Activated CD4-positive, alpha-beta T cell treated with anti-CD3 and anti-CD28 coated beads, Interleukin-2, amount 10 ng/mL, durations not matched to agents 7 days and 5 days (primary cell): ENCODE measurements at places on chromosomes 1 and 21. TPM values are rescaled to one million over a fixed set of nuclear protein-coding genes. Genes with fewer than 3 reads are reported as not detected.

GRCh38 chr1:18580691-18581419 is 49.8 kb upstream of the PAX7 start:
- no peak for DNase-seq
- no peak overlapping the region for H3K27ac ChIP-seq
- H3K4me3 ChIP-seq: no peak overlapping the region
- peaks cover 4% of the 10 kb centered on the region for H3K27me3 ChIP-seq
- no peaks in the 10 kb centered on the region for H3K36me3 ChIP-seq

DNA sequence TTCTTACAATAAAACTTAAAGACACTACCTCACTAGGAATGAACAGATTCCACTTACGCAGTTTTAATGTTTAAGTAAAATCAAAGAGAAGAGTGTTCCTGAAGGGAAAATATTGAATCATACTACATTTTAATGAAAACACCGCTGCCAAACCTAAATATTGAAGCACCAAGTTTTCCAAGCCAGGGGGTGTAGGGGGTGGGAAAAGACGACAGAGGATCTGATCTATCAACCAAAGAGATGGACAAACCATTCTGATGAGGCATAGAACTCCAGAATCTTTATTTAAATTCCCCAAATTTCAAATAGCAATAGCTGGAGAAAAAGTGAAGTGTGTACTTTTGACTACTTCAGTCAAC is 1.2 kb downstream of the ELK4 start:
- no peak for DNase-seq
- peaks cover 48% of the 10 kb centered on the region for H3K4me1 ChIP-seq
- peak overlapping the region; percentile 95 for H3K27ac ChIP-seq
- H3K4me3 ChIP-seq: peak overlapping the region; percentile 81
- H3K36me3 ChIP-seq: peaks cover 36% of the 10 kb centered on the region
- no peaks in the 10 kb centered on the region for H3K27me3 ChIP-seq

The TTC39A gene
- not detected for total RNA-seq

DNA sequence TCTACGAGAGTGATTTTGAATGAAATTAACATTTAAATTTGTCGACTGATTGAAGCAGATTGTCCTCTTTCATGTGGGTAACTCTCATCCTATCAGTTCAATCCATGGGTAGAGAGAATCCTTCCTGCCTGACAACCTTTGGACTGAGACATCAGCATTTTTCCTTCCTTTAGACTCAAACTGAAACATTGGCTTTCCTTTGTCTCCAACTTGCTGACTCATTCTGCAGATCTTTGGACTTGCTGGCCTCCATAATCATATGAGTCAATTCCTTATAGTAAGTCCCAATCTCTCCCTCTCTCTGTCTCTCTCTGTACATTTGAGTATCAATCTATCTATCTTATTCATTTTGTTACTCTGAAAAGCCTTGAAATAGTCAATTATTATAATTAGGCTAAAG is 416.7 kb downstream of the LRRIQ3 start:
- H3K27ac ChIP-seq: no peak overlapping the region
- H3K4me3 ChIP-seq: no peak overlapping the region
- no peaks in the 10 kb centered on the region for H3K36me3 ChIP-seq

GRCh38 chr1:43066578-43066977 is 105.5 kb downstream of the EBNA1BP2 start:
- H3K27ac ChIP-seq: no peak overlapping the region
- peaks cover 6% of the 10 kb centered on the region for H3K27me3 ChIP-seq
- H3K4me1 ChIP-seq: peaks cover 13% of the 10 kb centered on the region
- no peak overlapping the region for H3K4me3 ChIP-seq

The ITLN2 gene
- total RNA-seq: not detected

- H3K4me1 ChIP-seq: peaks cover 40% of the 10 kb centered on the region
- H3K4me3 ChIP-seq: no peak overlapping the region
- H3K36me3 ChIP-seq: peaks cover 31% of the 10 kb centered on the region
- DNase-seq: no peak
Observed at GRCh38 chr1:114488739-114489138, 22.3 kb downstream of the TRIM33 start.

DNA sequence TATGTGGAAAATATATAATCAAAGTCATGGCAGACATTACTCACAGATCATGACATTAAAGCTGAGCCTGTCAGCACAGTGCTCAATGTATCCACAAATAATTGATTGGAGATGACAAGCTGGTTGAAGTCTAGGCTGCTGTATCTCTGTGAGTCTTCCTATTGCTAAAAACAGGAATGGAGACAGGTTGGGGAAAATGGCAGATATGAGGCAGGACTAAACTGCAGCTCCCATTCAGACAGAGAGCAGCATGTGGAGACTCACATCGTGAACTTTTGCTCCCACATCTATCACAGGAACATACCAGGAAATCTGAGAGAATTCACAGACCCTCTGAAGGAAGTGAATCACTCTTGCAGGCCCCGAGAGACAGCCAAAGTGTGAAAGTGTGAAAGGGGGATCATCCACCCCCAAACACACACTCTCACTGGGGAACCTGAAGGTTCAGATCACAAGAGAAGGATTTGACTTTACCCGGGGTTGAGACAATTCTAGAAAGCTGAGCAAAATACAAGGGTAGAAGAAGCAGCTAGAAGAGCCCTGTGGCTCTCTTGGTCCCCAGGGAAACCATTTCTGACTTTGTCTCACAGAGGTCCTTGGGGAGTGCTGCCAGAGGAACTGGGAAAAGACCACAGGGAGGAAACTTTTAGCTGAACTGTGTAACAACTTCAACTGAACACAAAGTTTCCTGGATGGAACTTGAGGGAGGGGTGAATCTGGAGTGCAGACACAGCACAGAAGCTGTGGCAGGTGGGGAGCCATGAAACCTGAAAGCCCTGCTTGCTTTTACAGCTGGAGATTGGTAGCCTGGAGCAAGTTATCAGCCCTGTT is 173.4 kb downstream of the S1PR1 start:
- peaks cover 6% of the 10 kb centered on the region for H3K4me1 ChIP-seq
- no peak overlapping the region for H3K4me3 ChIP-seq
- H3K27ac ChIP-seq: no peak overlapping the region
- no peak for DNase-seq

The ELAPOR1 gene
- total RNA-seq: 6.3 TPM

The MAP10 gene
- 3.1 TPM for total RNA-seq

- DNase-seq: no peak
- no peaks in the 10 kb centered on the region for H3K4me1 ChIP-seq
- no peaks in the 10 kb centered on the region for H3K27me3 ChIP-seq
- H3K4me3 ChIP-seq: no peak overlapping the region
- no peaks in the 10 kb centered on the region for H3K36me3 ChIP-seq
Observed at GRCh38 chr1:108009603-108010195, 44.7 kb upstream of the VAV3 start.

GRCh38 chr1:101522486-101522885 is 285.7 kb downstream of the S1PR1 start:
- no peak overlapping the region for H3K4me3 ChIP-seq
- H3K4me1 ChIP-seq: peaks cover 9% of the 10 kb centered on the region
- peaks cover 13% of the 10 kb centered on the region for H3K27me3 ChIP-seq
- DNase-seq: no peak
- H3K36me3 ChIP-seq: no peaks in the 10 kb centered on the region

The TEKT2 gene
- not detected for total RNA-seq

GRCh38 chr1:81841795-81842194 is 41.1 kb downstream of the ADGRL2 start:
- DNase-seq: no peak
- no peaks in the 10 kb centered on the region for H3K4me1 ChIP-seq
- H3K4me3 ChIP-seq: no peak overlapping the region
- no peaks in the 10 kb centered on the region for H3K36me3 ChIP-seq

- peaks cover 40% of the 10 kb centered on the region for H3K4me1 ChIP-seq
- peak overlapping the region; percentile 23 for H3K4me3 ChIP-seq
- H3K27ac ChIP-seq: peak overlapping the region; percentile 95
- H3K27me3 ChIP-seq: no peaks in the 10 kb centered on the region
Observed at GRCh38 chr1:8169364-8170058, 143.4 kb upstream of the ERRFI1 start.

DNA sequence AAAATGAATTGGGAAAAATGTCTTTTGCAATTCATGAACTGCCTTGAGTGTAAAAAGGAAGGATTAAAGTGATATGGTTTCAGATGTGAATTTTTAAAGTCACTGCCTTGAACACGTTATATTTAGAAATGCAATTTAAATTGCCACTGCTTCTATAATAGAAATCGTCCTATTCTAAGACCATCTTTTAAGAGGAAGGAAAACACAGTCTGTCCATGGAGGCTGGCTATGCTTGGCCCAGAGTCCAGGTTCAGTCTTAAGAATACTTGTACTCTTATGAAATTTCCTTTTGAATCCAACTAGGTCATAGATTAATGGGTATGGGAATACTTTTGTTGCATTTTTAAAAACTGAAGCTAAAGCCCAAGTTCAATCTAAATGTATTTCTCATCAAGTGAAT is 86.0 kb downstream of the PCNX2 start:
- H3K27me3 ChIP-seq: no peaks in the 10 kb centered on the region
- DNase-seq: no peak

GRCh38 chr1:228210076-228210651 is 2.3 kb downstream of the OBSCN start:
- no peak overlapping the region for H3K4me3 ChIP-seq
- H3K27ac ChIP-seq: no peak overlapping the region
- DNase-seq: no peak
- no peaks in the 10 kb centered on the region for H3K36me3 ChIP-seq

DNA sequence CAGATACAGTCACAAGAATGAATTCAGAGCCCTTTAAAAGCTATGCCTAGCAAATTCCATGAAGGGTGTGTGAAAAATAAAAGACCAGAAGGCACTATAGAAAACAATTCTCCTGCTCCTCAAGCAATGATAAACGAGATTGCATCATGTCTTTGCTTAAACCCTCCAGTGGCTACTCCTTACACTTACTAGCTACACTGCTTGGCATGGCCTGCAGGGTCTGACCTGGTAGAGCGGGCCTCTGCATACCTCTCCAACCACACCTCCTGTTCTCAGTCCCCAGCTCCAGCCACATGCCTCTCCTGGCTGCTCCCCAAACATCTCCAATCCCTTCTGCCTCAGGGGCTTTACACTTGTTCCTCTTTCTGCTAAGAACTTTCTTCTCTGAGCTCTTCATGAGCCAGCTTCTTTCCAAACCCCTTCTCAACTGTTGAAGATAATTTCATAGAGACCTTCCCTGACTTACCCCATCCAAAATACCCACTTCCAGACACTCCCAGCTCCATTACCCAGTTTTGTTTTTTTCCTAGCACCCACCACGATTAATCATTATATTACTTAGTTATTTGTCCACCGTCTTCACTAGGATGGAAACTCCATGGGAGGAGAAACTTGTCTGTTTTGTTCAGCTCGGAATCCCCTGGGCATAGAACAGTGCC is 11.2 kb upstream of the CREG1 start:
- H3K4me1 ChIP-seq: no peaks in the 10 kb centered on the region
- DNase-seq: no peak
- no peak overlapping the region for H3K4me3 ChIP-seq
- no peaks in the 10 kb centered on the region for H3K36me3 ChIP-seq
- no peak overlapping the region for H3K27ac ChIP-seq

The TCEA3 gene
- total RNA-seq: 18.3 TPM

GRCh38 chr1:200518524-200518923 is 102.0 kb downstream of the KIF14 start:
- no peak for DNase-seq
- H3K27me3 ChIP-seq: peaks cover 6% of the 10 kb centered on the region
- peaks cover 1% of the 10 kb centered on the region for H3K4me1 ChIP-seq
- H3K36me3 ChIP-seq: no peaks in the 10 kb centered on the region
- no peak overlapping the region for H3K4me3 ChIP-seq

DNA sequence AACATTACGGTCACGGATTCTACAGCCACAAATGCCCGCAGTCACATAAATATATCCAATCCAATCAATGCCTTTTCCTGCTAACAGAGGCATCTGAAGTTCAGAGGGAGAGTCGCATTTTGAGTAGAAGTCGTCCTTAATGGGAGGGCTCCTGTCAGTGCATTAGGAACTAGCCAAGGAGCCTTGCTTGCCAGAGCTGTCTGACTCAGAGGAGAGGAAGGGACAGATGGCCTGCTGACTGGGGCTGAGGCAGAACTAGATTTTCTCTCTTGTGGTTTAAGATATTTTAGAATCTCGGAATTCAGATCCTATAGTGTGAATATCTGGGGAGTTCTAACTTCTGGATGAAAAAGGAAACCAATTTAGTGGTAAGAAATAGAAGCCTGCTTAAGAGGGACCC is 10.6 kb downstream of the XKR8 start:
- peaks cover 14% of the 10 kb centered on the region for H3K4me1 ChIP-seq
- DNase-seq: no peak
- no peak overlapping the region for H3K27ac ChIP-seq
- no peak overlapping the region for H3K4me3 ChIP-seq

The DCST2 gene
- 0.50 TPM for total RNA-seq
